ENCODE measurements at places on chromosomes 12 and 14.

DNA sequence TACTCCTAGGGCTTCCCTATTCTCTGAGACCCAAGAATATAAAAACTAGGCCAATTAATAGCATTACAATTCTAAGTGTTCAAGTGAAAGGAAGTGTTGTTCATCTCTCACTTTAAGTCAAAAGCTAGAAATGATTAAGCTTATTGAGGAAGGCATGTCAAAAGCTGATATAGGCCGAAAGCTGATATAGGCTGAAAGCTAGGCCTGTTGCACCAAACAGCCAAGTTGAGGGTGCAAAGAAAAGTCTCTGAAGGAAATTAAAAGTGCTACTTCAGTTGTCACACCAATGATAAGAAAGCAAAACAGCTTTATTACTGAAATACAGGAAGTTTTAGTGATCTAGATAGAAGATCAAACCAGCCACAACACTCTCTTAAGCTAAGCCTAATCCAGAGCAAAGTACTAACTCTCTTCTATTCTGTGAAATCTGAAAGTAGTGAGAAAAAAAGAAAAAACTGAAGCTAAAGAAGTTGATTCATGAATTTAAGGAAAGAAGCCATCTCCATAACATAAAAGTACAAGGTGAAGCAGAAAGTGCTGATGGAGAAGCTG lies 68.9 kb downstream of the SLC6A15 start:
- H3K4me3 ChIP-seq, result no peak overlapping the region
- H3K36me3 ChIP-seq, result no peaks in the 10 kb centered on the region
- H3K4me1 ChIP-seq, result no peaks in the 10 kb centered on the region
- H3K27ac ChIP-seq, result no peak overlapping the region

GRCh38 chr14:64997108-64997794 lies 10.6 kb downstream of the FNTB start:
- H3K4me1 ChIP-seq, result no peaks in the 10 kb centered on the region
- no peak overlapping the region for H3K4me3 ChIP-seq
- H3K27ac ChIP-seq, result no peak overlapping the region
- DNase-seq, result no peak
- no peaks in the 10 kb centered on the region for H3K27me3 ChIP-seq

DNA sequence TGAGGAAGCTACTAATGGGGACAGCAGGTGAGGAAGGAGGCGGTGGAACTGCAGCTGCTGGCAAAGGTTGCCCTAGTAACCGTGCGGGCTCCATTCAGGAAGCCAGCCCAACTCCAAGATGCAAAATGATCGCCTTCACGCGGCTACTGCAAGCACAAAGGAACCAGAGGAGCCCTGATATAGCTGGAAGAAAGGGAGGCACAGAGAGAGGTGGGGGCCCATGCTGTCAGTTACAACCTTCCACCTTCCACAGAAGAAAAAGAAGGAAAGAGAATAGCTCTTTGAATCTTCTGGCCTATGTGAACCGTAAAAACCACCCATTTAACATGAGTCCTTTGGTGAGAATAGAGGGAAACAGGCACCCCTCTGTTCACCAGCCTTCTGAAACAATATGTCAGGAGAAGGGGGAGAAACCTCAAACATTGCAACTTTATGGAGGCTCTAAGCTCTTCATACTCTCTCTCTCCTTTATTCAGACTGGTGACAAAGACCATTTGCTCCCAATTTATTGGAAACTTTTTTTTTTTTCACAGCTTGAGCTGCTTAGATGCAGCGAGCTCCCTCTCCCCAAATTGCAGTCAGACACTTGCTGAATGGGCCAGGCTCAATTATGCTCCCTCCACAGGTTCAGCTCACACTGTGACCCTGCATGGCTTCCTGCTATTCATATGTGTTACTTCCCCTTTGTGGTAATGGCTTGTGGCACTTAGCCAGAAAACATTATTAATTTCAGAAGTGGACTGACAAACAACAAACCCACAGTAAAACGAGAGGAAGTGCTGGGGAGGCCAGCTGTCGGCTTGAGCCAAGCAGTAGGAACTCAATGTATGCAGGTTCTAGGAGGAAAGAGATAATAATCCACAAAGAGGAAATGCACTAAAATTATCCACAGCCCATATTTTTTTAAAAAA lies 6.2 kb downstream of the DUSP6 start:
- DNase-seq, result peak; percentile 2
- no peaks in the 10 kb centered on the region for H3K36me3 ChIP-seq
- peaks cover 5% of the 10 kb centered on the region for H3K4me1 ChIP-seq
- H3K27ac ChIP-seq, result no peak overlapping the region

GRCh38 chr14:34971381-34971780 lies 11.4 kb upstream of the SRP54 start:
- H3K4me1 ChIP-seq, result no peaks in the 10 kb centered on the region
- no peak overlapping the region for H3K4me3 ChIP-seq
- H3K27ac ChIP-seq, result no peak overlapping the region
- DNase-seq, result no peak

DNA sequence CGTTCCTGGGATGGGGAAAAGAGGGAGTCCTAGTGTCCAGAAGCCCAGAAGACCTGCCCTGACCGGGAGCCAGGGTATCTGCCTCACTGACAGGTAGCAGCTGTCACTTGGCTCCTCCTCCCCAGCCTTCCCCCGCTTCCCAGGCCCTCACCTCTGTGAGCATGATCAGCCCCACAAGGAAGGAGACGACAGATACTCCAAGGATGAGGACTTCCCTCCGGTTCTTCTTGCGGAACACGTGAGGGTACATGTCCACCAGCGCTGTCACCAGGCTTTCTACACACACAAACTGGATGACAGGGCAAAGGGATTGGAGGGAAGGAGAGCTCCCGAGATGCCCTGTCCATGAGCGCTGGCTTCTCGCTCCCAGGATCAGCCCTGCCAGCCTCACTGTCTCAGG lies 9.9 kb upstream of the SLC6A12 start:
- no peak overlapping the region for H3K4me3 ChIP-seq
- no peak overlapping the region for H3K27ac ChIP-seq
- H3K27me3 ChIP-seq, result no peaks in the 10 kb centered on the region
- H3K4me1 ChIP-seq, result peaks cover 8% of the 10 kb centered on the region
- no peaks in the 10 kb centered on the region for H3K36me3 ChIP-seq
